ENCODE measurements at places on chromosomes 2 and 18. TPM values are rescaled to one million over a fixed set of nuclear protein-coding genes. Genes with fewer than 3 reads are reported as not detected.

DNA sequence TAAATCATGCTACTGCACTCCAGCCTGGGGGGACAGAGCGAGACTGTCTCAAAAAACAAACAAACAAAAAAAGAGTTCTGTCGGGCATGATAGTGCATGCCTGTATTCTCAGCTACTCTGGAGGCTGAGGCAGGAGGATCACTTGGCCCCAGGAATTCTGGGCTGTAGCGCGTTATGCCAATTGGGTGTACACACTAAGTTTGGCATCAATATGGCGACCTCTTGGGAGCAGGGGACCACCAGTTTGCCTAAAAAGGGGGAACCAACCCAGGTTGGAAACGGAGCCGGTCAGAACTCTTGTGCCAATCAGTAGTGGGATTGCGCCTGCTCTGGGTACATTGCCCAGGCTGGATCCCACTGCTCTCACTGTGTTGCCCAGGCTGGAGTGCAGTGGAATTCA is 49.7 kb downstream of the SDC1 start:
- DNase-seq, result no peak

DNA sequence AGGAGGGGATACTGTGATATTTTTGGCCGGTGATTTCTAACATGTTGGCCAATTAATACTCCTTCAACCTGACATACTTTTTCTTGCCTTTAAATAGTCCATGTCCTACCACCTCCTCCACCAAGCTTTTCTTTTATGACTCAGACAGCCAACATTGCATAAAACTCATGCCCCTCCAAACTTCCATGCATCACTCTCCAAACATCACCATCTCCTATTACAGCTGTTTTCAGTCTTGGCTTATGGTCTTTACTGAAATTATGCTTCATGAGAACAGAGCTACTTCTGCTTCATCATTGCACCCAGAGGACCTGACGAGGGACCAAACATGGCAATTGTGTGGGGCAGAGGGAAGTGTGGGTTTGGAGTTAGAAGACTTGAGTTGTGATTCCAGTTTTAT is 305.4 kb downstream of the LPIN1 start:
- DNase-seq, result no peak

The SLC9A4 gene
- 0.08 TPM for total RNA-seq

DNA sequence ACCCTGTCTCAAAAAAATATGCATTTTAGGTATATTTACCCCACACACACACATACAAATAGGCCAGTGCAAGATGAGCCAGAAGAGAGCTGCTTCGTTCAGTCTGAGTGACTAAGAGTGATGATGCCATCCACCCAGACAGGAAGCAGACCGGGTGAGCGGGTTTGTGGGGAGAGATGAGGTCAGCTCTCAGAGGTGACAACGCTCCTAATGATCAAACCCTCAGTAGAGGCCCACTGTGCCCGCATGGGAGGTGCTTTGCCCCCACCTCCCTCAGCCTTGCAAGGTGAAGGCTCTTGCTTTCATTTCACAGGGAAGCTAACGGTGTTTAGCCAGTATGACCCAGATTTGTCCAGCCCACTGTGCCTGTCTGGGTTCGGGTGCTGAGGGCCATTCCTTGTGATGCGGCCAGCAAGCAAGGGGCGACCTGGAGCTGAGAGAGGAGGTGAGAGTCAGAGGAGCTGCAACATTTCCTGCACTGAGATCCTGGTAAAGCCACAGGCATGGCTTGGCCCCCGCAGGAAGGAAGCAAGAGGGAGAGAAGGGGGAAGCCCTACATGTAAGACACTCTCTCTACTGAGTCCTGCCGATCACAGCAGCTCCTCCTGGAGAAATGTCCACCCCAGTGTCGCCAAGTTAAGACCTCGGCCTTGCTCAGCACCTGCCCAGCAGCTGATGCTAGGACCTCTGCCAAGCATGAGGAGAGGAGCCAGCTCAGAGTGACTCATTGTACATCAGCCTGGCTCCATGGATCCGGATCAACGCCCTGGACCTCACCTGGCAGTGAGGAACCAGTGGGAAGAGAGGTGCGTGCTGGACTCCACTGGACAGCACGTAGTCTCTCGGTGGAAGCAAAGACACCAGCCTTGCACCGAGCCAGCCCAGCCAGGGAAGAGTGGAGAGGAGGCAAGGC is 37.0 kb downstream of the NIFK start:
- no peak for DNase-seq

GRCh38 chr18:58221060-58221725 is 177.2 kb downstream of the NEDD4L start:
- no peak for DNase-seq

DNA sequence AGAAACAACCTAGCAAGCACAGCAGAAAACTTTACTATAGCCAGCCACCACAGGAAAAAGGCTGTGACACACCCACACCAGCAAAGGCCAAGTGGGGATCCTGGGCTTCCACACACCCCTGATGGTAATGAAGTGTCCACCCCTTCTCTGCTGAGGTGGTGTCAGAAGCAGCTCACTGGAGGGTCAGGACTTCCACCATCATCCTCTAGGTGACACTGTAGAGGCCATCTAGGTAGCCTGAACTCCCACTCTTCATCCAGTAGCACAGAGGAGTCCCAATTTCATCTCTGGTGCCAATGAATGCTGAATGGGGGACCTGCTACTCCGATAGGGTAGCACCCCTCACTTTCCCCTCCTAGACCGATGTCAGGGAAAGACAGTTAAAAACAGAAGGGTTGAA is 1544.4 kb downstream of the LRP1B start:
- peak; percentile 57 for DNase-seq

The DNAJB2 gene
- 64.3 TPM for total RNA-seq

DNA sequence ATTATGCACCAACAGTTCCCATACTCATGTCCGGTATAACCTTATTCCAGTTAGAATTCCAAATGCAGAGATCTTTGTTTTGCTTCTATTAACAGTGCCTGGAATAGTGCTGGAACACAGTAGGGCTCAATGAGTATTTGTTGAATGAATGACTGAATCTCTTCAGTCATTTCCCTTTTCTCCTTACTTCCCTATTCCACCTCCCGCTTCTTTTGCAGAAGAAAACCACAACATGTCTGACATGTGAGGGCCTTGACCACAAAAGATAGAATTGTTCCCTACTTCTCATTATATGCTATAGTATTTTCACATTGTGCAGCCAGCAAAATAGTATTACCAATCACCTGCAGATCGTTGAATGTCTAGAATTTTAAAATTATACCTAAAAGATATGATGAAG is 19.5 kb upstream of the HNRNPLL start:
- no peak for DNase-seq

DNA sequence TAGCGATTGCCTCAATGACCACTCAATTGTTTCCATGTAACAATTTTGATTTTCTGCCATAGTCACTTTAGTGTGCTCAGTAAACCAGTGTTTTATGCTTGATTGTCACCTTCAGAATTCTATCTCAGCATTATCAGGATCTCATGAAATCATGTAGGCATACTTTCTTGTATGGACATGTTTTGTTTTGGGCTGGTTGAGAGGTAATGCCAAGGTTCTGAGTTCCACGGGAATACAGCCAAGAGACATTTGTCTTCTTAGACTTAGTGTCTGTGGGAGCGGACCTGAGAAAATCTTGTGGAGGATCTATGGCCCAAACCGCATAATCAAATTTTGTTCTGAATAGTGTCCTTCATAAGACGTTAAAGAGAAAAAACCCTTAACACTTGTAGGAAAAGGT is 10.2 kb downstream of the MSTN start:
- no peak for DNase-seq

DNA sequence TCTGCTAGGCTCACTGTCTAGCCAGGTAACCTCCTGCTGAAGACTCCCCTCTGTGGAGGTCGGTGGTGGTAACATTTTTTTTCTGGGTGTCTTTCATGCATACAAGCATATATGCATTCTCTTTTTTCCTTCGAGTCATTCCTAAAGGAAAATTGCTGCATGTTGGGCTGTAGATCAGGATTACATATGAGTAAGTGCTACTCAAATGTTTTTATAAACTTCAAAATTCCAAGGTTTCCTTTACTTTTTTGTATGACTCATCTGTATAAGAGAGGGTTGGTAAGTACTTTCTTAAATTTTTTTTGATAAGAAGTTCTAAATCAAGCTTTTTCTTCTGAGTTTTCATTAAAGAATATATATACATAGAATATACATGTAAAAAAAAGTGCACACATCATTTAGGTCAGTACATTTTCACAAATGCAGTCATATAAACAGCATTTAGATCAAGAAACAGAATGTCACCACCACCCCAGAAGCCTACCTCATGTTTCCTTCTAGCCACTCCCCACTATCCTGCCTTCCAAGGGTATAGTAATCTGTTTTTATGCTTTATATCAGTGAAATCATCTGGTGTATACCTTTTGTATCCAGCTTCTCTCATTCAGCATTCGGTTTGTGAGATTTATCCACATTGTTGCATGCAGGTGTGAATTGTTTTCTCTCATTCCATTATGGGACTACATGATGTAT is 128.0 kb upstream of the MAP3K20 start:
- DNase-seq, result no peak

All from endothelial cell (in vitro differentiated cells).